Activated T-helper 1 cell treated with anti-CD3 and anti-CD28 coated beads, Interleukin-2, amount 50 U/mL, for 16 hours (primary cell): ENCODE measurements at places on chromosomes 2 and 18.

- no peak for DNase-seq
Observed at GRCh38 chr2:26011990-26012856, 21.7 kb upstream of the RAB10 start.

DNA sequence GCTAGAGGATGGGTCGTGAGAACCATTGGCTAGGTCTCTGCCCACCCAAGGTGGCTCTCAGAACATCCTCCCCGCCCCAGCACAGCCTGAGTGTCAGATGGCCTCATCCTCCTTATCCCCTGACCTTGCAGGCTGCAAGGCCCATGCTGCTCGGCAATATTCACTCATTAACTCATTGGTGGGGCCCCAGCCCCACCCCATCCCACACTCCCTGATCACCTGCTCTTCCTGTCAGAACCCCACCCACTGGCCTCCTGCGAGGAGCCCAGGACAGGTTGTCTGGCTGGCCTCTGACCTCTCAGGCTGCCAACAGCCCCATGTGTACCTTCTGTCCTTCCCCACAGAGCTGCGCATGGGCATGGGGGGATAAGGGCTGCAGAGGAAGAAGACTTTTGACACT lies 5.3 kb downstream of the ADCY3 start:
- DNase-seq = no peak

DNA sequence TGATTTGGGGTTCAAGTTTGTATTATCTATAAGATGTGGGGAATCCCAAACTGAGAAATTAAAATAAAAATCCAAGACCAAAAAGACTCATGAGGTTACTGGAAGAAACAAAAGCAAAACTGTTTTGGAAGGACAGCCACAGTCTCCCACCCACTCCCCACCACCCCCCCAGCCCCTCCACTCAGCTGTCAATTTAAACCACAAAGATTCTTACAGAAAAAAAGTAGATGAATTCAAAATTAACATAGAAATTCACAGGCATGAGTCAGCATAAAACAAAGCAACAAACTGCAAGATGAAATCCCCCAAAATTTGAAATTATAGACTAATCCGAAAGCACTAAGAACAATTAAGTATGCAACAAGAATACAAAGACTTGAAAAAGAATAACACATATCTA lies 12.1 kb downstream of the MAP4K3 start:
- DNase-seq = no peak

- no peak for DNase-seq
Observed at GRCh38 chr2:231094736-231095346, 30.0 kb downstream of the HTR2B start.

DNA sequence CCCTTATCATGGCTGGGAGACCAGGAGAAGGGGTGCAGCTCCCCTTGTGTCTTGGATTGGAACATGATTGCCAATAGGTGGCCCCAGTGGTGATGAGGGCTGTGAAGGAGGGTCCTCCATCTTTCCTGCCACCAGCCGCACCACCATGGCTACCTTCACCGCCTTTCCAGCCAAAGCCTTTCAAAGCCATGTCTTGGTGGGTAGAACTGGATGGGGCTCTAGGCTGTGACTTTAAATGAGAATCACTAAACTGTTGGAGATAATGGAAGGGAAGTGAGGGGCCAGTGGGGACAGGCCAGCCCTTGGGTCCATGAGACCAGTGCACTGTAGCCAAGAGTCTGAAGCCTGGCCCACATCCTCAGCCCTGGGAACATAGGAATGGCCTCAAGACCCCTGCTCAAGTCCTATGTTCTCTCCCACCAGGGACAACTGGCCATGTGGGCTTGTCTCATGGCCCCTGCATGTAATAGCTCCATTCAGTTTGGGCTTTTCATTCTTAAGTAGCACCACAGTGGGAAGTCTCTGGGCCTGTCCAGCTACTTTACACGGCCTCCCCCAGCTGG lies 345.7 kb downstream of the DYSF start:
- no peak for DNase-seq

DNA sequence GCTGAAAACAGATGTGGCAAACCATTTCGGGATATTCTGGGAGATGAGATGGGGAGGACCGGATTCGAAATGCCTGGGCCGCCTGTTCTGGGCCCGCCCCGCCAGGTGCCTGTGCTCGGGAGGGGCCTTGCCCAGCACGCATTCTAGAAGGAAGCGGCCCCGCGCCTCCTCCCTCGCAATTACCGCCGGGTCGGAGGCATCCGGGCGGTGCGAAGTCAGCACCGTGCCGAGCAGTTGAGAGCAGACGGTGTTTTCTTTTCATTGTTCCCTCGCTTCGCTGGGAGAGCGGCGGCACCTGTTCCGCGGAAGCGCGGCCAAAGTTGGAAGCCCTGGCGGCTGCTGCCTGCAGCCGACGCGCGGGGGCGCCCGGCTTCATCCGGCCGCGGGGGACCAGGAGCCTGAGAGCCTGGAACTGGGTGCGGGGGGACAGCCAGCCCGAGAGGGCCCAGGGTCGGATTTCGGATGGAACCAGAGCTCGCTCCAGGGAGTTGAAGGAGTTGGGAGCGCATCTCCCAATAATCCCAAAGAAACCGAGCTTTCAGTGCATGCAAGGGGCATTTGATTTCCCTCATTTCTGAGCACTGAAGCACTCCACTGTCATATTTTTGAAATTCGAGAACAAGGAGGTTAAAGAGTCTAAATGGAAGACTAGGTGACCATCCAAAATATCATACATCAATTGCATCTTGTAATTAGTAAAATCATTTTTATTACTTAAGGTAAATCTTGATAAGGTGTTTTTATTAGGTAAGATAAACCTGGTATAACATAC lies 241.8 kb upstream of the RAB12 start:
- DNase-seq = no peak

GRCh38 chr2:190031969-190032618 lies 30.4 kb downstream of the MSTN start:
- DNase-seq = no peak

GRCh38 chr2:177519534-177520115 lies 127.1 kb downstream of the AGPS start:
- DNase-seq = no peak

- DNase-seq = no peak
Observed at GRCh38 chr2:50529600-50530218, 502.2 kb downstream of the NRXN1 start.

DNA sequence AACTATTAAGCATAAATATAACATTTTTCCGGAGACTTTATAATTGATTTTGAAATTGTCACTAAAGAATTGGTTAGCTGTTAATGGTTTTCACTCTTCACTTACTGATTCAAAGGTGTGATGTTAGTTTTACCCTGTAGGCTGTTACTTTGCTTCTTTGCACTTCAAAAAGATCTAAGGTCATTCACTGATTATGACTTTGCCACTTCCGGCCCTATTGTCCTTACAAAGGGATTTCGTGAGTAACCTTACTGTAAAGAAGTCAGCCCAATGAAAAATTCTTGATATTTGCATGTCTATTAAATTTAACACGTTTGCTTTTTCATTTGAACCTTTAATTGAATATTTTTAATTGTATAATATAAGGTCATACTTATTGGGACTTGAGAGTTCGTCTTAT lies 61.4 kb downstream of the GREB1L start:
- no peak for DNase-seq

DNA sequence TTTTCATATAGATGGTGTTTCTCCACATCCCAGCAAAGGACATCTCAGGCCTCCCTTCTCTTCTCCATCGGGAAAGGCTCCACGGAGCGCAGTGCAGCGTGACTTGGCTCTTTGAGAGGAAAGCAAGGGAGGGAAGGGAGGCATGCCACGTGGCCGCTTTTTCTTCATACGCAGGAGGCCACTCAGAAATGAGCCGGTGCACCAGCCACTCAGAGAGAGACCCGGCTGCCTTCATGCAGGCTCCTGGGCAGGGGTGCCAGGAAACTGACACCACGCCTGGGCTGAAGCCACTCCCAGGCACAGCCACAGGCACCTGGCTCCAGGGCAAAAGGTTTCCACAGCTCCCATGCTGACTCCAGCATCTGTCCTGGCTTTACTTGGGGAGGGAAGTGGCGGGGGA lies 11.1 kb upstream of the LOXHD1 start:
- DNase-seq = no peak

GRCh38 chr2:126623000-126623399 lies 33.0 kb upstream of the GYPC start:
- no peak for DNase-seq

- no peak for DNase-seq
Observed at GRCh38 chr18:8976606-8977005, 125.9 kb upstream of the NDUFV2 start.

DNA sequence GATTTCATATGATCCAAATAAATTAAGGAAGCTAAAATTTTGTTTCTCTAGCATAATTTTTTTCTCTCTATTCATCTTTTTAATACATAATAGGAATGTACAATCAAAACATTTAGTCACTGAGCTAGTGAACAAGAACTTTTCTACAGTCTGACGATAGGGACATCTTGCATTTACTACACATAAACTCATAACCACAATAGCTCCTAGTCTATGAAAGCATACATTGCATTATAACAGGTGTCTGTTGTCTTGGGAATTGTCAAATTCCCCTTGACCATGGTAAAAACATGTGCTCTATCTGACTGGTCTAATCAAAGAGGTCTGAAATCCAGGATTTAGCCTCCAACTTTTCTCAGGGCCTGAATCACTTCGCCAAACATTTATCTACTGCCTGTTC lies 144.8 kb downstream of the FAM124B start:
- no peak for DNase-seq

GRCh38 chr2:71463342-71463654 lies 9.9 kb downstream of the DYSF start:
- DNase-seq = no peak

DNA sequence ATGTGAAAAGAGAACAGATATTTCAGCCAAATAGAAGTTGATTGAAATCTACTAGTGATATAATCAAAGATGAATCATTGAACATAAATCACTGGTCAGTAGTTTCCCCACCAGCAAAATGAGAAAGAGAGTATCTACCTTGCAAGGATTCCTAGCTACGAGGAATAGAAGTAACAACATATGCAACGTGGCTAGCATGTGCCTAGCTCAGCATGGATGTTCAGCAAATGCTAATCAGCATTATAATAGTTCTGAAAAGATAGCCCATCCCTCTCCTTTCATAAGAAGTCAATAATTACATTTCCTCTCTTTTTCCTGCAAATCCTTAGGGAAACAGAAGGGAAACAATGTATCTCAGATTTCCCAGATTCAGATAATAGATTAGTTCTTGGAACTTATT lies 417.2 kb downstream of the SATB2 start:
- DNase-seq = no peak

DNA sequence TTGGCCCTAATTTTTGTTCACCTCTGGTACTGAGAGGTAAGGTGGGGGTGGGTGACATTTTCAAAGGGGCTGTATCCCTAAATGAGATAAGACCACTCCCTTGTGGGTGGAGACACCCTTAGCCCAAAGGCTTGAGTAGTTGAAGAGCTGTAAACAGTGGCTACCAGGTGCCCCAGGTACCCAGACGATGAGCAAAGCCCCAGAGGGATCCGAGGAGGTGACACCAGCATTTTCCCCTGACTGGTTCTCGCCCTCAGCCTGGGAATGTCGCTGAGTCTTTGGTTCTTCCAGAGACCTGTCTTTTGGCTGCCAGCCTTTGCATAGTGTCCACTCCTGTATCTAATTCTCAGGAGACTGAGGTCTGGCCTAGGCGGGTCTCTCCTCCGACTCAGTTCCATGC lies 36.5 kb downstream of the RRM2 start:
- no peak for DNase-seq

DNA sequence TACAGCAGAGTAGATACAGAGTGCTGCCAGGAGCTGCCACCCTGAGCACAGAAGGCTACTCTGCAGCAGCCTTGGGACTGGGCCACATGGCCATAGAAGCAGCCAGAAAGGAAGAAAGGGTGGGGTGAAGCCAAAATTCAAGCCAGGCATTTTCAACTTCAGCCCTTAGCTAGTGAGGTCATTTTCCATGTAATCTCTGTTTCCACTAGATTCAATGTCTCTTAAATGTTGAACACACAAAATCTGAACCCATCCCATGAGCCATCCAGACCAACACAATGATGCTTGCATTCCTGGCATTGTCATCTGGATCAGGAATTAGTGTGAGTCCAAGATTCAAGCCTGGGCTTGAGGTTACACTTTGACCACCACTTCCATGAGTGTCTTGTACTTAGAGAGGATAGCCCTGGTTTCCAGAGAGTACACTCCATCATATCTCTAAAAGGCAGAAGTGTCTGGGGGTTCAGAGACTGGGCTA lies 243.6 kb downstream of the OSR1 start:
- no peak for DNase-seq

DNA sequence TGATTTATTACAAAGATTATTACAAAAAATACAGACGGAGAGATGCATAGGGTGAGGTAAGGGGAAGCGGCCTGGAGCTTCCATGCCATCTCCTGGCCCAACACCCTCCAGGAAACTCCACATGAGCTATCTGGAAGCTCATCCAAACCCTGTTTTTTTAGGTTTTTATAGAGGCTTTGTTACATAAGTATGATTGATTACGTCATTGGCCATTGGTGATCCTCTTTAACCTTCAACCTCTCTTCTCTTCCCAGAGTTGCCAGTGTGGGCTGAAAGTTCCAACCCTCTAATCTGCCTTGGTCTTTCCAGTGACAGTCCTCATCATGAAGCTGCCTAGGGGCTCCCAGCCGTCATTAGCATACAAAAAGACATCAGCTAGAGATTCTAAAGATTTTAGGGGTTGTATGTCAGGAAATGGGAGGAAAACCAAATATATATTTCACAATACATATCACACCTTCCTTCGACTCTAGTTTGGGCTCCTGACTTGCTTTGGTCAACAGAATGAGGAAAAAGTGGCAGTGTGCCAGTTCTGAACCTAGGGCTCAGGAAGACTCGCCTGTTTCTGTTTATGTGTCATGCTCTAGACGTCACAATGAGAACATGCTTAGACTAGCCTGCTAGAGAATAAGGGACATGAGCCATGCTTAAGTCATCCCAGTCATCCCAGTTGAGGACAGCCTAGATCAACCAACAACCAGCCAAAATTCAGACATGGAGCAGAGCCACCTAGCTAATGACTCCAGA lies 54.1 kb downstream of the ETAA1 start:
- DNase-seq = no peak

- DNase-seq = no peak
Observed at GRCh38 chr2:113160962-113161361, 12.8 kb upstream of the PSD4 start.

- no peak for DNase-seq
Observed at GRCh38 chr2:159185401-159186130, 100.9 kb downstream of the WDSUB1 start.

- DNase-seq = no peak
Observed at GRCh38 chr2:39549718-39550464, 112.8 kb upstream of the MAP4K3 start.
